Amniotic epithelial cell (primary cell): ENCODE measurements at places on chromosomes 12 and 14.

DNA sequence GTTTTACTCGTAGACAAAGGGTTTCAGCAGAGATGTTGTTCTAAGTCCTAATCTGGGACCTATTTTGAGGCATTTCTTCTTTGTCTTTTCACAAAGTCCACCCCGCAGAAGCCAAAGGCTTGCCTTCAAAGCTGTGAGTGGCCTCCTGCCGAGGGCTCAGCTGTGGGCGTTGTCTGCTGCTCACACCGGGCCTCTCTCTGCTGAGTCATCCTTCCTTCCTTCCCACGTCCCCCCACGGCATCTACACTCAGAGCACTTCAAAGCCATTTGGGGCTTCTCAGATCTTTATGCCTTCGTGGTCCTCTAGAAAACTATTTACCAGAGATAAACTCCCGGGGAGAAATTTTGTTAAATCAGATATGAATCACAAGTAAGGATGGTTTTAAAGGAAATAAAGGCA lies 115.9 kb upstream of the TMPO start:
- peak; percentile 77 for DNase-seq

GRCh38 chr12:78388461-78388860 lies 476.1 kb upstream of the SYT1 start:
- DNase-seq = no peak

- peak; percentile 8 for DNase-seq
Measured at GRCh38 chr12:85310456-85311076, 30.5 kb downstream of the ALX1 start.

GRCh38 chr12:20557096-20557495 lies 138.0 kb upstream of the SLCO1C1 start:
- no peak for DNase-seq

GRCh38 chr12:65634626-65635331 lies 189.5 kb upstream of the HMGA2 start:
- DNase-seq = no peak

DNA sequence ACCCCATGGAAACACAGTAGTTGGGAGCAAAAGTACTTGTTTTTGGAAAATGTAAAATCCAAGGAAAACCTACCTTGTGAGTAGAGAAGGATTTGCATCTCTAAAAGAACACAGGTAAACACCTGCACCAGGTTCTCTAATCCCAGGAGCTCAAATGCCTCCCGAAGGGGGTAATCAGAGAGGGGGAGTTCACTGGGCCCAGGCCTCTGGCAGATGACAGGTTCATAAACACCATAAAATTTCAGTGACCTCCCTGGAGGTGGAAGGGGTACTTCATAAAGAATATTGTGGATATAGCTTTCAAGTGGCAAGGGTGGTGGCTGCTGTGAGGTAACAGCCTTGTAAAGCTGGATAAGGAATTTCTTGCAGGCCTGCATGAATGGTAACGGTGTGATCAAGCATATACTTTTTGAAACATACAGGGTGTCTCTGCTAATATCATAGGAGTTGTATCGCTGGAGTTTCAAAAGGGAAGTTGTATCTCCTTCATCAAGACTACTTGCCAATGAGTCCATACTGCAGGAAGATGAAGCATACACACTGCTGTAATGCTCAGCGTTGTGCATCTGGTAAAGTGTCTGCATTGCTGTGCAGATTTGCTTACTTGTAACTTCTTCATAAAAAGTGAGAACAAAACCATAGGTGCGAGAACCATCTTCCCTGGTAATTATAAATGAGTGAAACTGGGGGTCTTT lies 111.3 kb downstream of the DENND5B start:
- no peak for DNase-seq

- no peak for DNase-seq
Measured at GRCh38 chr12:53423597-53423996, at the start of gene AMHR2. AMHR2 (plus strand) TSS chr12:53423855; CDS start chr12:53423935, 80 bp downstream.

DNA sequence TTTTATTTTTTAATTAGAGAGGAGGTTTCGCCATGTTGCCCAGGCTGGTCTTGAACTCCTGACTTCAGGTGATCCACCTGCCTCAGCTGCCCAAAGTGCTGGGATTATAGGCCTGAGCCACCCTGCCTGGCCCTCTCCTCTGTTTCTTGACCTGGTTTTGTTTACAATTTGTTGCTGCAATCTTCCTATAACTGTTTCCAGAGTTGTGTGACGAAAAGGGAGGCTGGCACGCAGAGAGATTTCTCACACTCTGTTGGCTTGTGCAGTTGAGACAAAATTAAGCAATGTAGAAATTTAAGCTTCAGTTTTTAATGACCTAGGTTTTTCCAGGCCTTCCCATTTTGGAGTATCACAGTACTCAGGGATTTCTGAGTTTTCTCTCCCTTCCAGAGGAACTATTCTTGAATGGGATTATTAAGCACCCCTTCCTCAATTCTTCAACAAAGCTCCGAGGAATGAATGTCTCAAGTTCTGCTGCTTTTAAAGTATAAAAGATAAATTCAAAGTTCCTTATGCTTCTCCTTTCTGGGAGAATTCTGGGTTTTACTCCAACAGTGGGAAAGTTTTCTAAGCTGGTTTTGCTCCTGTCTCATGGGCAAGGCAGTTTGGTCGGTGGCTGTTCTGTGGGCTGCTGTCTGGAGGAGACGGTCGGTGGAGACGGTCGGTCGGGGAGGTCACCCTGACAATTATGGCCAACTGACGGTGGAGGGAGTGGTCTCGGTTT lies 20.4 kb upstream of the FOS start:
- peak; percentile 89 for DNase-seq

- DNase-seq = no peak
Measured at GRCh38 chr12:131074221-131075083, 120.7 kb downstream of the ADGRD1 start.

GRCh38 chr12:20376984-20377383 lies 8.6 kb downstream of the PDE3A start:
- peak; percentile 38 for DNase-seq

DNA sequence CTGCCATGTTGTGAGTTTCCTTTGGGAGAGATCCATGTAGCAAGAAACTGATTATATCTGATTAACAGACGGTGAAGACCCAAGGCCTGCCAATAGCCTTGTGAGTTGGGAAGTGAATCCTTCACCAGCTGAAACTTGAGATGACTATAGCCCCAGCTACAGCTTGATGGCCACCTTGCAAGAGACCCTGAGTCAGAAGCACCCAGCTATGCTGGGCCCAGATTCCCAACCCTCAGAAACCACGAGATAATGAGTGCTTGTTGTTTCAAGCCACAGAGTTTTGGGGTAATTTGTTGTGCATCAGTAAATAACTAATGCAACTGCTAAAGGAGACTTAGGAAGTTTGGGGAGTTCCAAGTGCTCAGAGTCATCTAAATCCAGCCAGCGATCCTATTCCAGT lies 80.3 kb downstream of the AVPR1A start:
- peak; percentile 20 for DNase-seq

DNA sequence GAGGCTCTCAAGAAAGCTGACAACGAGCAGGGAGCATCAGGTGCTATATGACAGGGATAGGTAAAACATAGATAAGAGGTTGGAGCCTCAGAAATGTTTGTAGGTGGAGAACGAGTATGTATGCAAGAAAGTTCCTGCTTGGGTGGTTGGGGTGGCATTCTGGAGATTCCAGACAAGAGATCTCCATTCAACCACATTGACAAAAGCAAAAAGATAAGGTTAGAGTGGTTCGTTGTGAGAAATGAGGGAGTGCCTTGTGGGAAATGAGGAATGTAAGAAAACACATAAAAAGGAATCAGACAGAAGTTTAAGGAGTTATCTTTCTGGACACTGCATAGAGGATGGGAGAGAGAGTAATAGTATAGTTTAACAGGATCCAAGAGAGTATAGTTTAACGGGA lies 290.3 kb downstream of the DPF3 start:
- peak; percentile 93 for DNase-seq

DNA sequence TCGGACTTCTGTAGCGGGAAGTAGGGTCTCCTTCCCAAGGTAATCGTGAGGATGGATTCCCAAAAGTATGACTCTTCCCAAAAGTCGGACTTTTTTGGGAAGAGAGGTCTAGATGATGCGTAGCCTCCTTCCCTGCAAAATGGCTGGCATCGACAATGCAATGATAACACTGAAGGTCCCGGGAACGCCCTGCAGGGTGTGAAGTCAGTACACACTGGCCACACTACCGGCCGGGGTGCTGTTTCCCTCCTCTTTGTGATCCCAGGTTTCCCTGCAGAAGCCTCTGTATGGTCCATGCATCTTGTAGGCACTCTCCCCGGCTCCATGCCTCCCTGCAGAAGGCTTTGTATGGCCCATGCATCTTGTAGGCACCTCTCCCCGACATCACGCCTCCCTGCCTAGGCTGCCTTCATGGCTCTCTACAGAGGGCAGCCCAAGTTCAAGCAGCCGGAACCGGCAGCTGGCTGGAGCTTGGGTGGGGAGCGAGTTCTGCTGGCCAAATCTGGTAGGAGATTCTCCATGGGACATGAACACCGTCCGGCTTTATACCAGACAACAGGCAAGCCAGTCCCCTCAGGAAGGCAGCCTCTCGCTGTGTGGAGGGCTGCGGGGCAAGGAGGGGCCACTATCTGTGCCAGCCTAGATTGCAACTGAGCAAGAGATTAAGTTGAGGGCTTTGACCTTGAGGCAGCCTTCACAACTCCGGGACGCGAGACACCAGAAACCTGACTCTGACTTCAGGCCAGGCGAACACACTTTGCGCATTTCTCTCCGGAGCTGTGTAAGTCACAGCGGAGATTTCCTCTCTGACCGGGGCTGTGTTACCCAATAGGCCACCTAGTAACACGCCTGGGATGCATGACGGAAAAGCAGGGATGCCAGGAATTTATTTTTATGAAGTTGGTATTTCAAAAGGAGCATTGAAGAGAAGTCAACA lies 23.5 kb downstream of the FZD10 start:
- no peak for DNase-seq

DNA sequence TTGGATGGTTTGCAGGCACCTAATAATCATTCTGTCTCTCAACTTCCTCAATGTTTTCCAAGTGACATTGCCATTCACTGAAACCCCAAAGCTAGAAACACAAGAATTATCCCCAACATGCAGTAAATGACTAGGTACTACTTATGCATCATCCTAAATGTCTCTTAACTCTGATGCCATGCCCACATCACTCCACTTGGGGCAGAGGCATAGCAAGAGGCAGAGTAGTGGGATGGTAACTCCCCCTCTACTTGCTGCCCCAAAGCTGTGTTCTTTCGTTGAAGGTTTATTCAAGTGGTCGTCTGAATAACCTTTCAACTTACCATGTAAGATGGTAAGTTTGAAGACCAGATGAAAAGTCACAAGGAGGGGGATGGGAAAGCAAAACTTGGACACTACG lies 77.9 kb upstream of the SOX5 start:
- no peak for DNase-seq

- no peak for DNase-seq
Measured at GRCh38 chr12:68367903-68368302, 35.7 kb upstream of the MDM1 start.

DNA sequence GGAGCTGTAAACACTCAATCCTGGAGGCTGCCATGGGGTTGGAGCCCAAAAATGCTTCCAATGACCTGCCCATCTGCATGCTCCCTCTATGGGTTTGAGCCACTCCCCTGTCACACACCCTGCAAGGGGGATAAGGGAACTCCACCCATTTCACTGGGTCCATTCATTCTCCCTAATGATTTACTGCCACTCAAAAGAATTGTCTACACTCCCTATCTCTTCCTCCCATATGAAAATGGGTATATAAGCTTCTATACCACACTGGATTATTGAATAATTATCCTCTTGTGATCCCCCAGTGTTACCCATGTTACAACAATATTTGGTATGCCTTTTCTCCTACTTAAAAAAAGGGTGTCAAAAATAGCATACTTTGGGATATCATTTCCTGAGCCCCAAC lies 260.8 kb upstream of the CCDC196 start:
- DNase-seq = no peak

GRCh38 chr12:107451246-107451645 lies 234.4 kb upstream of the PWP1 start:
- DNase-seq = no peak

GRCh38 chr12:39367494-39367893 lies 75.4 kb downstream of the KIF21A start:
- DNase-seq = no peak

- no peak for DNase-seq
Measured at GRCh38 chr12:100970894-100971293, 176.3 kb downstream of the ANO4 start.

DNA sequence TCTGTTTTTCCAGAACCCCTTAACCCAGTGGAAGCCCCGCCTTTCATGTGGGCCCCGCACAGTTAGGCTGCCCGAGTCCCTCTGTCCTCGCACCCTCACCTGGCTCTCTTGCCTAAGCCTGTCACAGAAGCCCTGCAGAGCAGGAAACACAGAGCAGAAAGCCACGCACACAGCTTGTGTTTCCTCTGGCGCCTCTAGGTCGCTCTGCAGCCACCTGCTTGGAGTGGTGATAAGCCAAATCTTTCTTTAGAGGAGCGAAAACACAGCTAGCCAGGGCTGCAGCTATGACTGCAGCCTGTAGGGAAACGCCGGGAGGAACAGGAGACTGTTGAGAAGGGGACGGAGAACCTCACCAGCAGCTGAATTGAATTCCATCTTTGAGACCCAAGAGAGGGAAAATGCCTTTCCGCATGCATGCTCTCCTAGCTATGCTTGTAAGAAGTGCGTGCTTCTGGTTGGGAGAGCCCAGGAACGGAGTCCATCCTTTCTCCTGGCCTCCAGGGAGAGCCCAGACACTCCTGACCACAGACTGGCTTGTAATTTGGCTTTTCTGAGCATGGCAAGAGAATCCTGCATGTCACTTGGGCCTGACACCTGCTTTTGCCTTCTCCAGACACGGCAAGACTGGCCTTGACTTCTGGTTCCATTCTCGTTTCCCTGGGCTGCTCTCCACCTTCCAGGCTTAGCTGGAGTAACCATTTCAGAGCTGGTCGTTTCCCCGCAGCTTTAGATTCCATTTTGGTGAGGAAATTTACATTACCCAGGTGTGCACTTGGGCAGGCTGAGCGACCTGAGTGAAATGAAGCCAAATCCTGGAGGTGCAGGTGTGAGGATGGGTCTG lies 301.6 kb downstream of the CACNA1C start:
- no peak for DNase-seq

GRCh38 chr14:104164512-104164911 lies 26.1 kb downstream of the KIF26A start:
- DNase-seq = no peak

DNA sequence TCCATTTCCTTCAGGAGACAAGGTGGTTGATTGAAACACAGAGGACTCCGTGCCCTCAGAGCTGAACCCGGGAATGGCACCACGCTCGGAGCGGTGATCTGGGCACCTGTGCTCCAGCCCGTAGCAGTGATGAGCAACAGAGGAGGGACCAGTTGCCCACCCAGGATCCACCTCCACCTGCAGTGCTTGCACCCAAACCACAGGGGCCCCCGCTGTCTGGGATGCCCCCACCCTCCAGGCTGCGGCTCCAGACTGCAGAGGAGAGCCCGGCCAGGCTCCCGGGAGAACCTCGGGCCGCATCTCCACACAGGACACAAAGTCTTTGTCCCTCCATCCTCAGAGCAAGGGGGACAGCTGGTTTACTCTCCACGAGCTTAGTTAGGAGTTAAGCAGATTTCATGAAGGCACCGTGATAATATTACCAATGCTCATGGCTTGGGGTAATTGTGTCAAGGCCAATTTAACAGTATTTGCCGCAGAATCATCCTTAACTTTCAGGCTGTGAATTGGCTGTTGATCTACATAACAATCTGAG lies 100.6 kb downstream of the TNFAIP2 start:
- no peak for DNase-seq
